ENCODE measurements at places on chromosomes 3 and 15. TPM values are rescaled to one million over a fixed set of nuclear protein-coding genes. Genes with fewer than 3 reads are reported as not detected.

CISH gene
- 0.75 TPM for total RNA-seq

TEX55 gene
- total RNA-seq = not detected

TMEM207 gene
- total RNA-seq = not detected

MCF2L2 gene
- 0.89 TPM for total RNA-seq

CHRNB4 gene
- not detected for total RNA-seq

SERPINI2 gene
- 0.32 TPM for total RNA-seq

GABRG3 gene
- 0.77 TPM for total RNA-seq

C2CD4A gene
- not detected for total RNA-seq

ADGRG7 gene
- not detected for total RNA-seq

CTXN2 gene
- total RNA-seq = not detected

COL7A1 gene
- total RNA-seq = 28.7 TPM

GRCh38 chr3:70999730-71000129 lies 583.8 kb downstream of the FOXP1 start:
- DNase-seq = peak; percentile 76

- DNase-seq = no peak
Measured at GRCh38 chr3:195573611-195574496, 9.9 kb downstream of the APOD start.

DNA sequence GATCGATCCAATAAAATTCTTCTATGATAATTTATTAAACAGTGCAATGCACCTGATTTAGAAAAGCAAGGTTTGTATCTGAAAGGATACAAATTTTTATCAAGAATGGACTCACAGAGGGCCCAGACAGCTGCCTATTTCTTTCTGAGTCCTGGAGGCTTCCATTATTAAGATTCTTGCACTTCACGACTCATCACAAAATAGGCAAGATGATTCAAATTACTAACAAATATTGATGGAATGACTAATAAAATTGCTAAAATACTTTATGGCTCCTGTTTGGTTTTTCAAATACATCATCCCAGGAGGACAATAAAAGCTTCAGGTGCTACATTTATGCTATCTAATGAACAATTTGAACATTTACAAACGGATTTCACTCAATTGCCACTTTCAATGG lies 483.0 kb upstream of the AGTR1 start:
- DNase-seq = no peak

- DNase-seq = no peak
Measured at GRCh38 chr3:171458071-171458863, 1.9 kb downstream of the TNIK start.

DNA sequence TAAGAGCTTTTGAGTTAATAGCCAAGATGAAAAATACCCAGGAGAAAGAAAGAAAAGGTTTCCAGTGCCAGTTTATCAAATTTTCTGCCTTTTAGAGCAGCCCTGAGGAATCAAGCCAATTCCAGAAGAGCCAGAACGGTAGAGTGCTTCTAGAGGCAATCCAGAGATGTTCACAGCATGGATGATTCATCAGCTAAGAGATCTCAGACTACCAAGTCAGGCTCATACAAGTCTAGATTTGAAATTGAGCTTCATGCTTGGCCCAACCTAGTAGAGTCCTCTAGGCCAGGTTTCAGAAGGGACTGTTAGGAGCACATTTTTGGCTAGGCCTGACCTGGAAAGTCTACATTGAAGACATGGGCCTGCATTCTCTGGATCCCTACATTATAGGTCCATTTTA lies 15.5 kb downstream of the WDR48 start:
- DNase-seq = peak; percentile 25

GRCh38 chr15:41824062-41824745 lies 3.7 kb upstream of the JMJD7 start:
- DNase-seq = no peak

GRCh38 chr3:143235614-143236204 lies 116.1 kb downstream of the CHST2 start:
- no peak for DNase-seq

- no peak for DNase-seq
Measured at GRCh38 chr15:71352125-71352524, 236.9 kb downstream of the THSD4 start.

DNA sequence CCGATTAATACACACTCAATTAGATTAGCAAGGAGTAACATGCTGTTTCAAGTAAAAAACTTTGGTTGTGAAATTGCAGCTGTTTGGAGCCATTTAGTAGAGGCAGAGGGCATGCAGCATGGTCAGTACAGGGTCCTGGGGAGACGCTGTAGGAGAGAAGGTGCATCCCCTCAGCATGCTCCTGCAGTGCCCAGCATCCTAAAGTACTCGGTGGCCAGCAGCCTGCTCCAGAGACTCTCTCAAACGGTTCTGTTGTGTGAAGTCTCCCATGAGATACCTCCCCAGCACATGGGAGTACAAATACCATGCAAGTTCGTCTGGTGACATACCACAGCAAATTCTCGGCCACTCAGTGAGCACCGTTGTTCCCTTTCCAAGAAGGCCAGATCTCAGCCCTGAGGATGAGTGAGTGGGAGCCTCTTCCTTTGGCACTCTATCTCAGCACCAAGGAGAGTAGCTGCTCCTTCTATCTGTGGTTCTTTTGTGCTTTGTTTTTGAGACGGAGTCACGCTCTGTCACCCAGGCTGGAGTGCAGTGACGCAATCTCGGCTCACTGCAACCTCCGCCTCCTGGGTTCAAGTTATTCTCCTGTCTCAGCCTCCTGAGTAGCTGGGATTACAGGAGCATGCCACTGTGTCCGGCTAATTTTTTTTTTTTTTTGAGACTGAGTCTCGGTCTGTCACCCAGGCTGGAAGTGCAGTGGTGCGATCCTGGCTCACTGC lies 72.7 kb downstream of the TJP1 start:
- DNase-seq = no peak

DNA sequence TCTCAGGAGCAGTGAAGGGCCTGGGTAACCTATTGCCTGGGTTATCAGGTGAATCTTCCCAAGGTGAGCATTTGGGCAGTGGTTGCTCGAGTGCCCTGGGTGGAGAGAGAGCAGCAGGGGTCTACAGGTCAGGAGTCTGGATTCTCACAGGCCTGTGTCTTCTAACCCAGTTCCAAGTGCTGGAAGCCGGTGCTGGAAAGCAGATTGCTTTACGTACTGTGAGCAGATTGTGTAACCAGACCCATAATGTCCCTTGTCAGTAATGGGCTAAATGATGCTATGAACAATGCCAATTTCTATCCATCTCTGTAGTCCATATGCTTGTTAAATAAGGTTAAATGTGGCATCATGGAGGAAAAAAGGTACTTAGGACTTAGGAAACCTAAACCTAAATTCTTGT lies 106.5 kb downstream of the TPRG1 start:
- no peak for DNase-seq

DNA sequence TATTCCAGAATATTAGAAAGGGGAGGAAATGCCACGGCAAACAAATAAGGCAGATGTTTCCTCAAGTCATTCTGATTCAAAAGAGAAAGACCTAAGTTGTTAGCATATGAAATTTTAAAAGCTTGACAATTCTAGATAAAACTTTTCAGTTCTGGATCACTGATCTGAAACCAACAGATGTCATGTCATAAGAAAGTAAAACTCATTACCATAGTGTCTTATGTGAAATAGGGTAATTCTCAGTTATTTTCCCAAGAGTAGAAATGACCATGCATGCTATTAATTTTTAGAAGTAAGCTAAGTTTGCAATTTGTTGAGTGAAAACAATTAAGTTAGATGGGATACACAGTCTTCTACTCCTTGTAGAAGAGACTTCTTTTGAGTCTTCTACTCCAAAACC lies 630.3 kb downstream of the NAALADL2 start:
- DNase-seq = no peak
